Right ventricle myocardium inferior (tissue), 1 donor: ENCODE measurements at places on chromosomes 13 and 19.

GRCh38 chr13:43307921-43308433, 284.6 kb downstream of the DNAJC15 start:
- DNase-seq: peak; percentile 90

DNA sequence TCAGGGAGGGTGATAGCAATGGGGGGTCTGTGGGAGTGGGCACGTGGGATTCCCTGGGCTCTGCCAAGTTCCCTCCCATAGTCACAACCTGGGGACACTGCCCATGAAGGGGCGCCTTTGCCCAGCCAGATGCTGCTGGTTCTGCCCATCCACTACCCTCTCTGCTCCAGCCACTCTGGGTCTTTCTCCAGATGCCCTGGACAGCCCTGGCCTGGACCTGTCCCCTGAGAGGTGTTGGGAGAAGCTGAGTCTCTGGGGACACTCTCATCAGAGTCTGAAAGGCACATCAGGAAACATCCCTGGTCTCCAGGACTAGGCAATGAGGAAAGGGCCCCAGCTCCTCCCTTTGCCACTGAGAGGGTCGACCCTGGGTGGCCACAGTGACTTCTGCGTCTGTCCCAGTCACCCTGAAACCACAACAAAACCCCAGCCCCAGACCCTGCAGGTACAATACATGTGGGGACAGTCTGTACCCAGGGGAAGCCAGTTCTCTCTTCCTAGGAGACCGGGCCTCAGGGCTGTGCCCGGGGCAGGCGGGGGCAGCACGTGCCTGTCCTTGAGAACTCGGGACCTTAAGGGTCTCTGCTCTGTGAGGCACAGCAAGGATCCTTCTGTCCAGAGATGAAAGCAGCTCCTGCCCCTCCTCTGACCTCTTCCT, 9.3 kb upstream of the CEACAM7 start:
- no peak for DNase-seq

DNA sequence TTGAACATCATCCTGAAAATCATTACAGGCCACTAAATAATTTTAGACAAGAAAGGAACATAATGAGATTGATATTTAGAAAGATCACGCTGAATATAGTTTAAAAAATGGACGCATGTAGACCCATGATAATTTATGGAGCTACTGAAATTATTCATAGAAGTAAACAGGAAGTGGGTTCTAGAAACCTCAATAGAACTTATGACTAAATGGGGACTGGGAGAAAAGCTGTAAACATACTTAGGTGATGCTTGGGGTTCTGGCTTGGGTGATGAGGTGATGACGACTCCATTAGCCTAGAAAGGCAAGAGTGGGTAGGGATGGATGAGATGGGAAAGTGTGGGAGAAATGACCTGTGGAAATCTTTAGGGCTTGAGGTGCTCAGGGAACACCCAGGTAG, 484.0 kb downstream of the MYO16 start:
- no peak for DNase-seq

GRCh38 chr19:48152551-48152950, 17.6 kb downstream of the LIG1 start:
- DNase-seq: no peak

DNA sequence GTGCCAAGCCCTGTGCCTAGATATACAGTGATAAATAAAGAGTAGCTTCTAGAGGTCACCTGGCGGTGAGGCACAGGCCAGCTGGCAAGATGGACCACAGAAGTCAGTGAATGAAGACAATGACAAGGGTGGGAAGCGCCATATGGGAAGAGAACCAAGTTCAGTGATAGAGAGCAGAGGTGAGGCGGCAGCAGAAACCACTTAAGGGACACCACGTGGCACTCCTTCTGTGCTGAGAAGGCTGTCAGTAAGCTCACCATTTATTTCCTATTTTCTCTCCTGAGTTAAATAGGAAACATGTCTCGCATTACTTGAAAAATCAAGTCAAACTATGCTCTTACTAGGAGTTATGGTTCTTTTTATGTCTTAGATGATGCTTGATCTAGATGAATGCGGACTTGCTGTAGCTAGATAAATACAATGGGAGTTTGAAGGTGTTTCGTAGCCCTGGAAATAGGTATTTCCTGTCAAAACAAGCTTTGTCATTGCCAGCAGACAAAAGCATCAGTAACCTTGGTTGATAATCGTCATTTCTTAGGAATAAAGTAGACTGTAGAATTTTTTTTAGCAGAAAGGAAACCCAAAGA, 17.8 kb downstream of the ALOX5AP start:
- no peak for DNase-seq

DNA sequence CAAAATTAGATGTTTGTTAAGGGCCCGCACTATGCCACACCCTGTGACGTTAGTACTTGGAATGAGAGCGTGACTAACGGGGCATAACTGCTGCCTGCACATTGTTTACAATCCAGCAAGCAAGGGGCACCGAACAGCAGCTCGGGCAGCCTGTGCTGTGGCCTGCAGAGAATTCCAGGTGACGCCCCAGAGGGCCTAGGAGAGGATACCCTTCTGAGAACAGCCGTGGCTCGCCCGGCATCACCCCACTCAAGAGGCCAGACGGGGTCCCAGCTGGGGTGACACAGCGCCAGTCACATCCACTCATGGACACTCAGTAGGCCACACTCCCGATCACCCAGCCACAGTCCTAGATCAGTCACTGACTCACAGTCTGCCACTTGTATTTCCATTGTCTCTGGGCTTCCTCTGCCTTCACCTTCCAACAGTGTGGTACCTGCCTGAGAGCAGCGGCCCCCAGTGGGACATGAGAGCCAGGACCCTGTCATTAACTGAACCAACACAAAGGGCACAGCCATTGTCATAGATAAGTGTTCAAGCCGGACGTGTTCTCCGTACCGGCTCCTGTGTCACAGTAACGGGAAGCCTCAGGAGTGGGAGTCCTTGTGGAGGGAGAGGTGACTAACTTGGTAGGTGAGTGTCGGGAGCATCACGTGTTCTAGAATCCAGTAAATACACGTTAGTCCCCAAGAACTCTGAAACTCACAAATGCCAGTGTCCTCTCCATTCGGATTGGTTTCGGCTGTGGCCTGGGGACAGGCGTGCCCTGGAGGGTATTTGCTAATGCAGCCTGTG, 7.5 kb downstream of the ZNF331 start:
- DNase-seq: no peak

DNA sequence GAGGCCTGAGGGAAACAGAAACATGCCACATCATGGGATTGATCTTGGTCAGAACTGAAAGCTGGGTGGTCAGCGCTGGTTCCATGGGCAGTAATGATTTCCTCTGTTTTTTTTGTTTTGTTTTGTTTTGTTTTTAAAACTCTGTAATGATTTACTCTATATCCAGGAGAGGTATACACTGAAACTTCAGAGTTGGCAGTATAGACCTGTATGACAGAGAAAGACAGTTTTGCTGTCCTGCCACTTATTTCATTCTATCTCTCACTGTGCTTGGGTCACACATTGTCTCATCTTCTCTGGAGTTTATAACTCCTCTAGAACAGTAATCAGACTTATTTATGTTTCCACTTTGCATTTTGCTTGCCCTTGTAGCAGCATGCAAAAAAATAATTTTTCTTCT, 105.1 kb upstream of the SLITRK1 start:
- no peak for DNase-seq
